Glutamatergic neuron (in vitro differentiated cells): ENCODE measurements at places on chromosomes 13 and 19.

DNA sequence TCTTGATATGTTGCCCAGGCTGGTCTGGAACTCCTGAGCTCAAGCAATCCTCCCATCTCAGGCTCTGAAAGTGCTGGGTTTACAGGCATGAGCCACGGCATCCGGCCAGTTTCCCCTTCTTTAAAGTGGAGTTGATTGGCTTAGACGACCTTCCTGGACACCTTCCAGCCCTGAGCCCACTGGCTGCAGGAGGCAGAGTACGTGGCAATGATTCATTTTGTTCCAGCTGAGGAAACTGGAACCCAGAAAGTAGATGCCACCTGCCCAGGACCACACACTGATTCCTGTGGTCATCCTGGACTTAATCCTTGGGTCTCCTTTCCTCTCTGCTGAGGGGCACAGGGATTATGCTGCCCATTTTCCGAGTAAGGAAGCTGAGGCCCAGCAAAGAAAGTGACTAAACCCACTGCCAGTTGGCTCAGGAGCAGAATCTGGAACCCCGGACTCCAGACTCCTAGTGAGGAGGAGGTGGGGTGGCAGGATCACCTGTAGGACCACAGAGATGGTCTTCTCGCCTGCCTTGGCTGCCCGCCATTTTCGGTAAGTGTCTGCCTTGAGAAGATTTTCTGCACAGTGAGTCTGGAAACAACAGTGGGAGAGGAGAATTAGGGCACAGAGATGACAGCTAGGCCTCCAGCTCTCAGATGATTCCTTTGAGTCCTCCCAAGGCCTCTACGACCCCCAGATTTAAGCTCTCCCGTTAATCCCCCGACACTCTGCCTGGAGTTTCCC is 737 bp downstream of the XRCC1 start:
- DNase-seq: no peak

DNA sequence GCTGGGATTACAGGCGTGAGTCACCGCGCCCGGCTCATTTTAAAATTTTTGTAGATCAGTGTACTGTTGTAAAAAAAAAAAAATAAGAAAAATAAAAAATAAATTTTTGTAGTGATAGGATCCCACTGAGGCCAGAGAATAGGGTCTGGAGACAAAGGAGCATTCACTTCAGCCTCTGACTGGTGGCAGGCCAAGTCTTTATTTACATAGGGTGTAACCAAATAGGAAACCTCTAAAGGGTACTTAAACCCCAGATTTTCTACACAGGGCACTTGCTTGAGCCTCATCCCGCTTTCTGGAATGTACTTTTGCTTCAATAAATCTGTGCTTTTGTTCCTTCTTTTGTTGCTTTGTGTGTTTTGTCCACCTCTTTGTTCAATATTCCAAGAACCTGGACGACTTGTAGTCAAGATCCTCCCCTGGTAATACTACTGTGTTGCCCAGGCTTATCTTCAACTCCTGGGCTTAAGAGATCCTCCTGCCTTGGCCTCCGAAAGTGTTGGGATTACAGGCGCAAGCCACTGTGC is 2.1 kb upstream of the PDCD2L start:
- DNase-seq: no peak

- no peak for DNase-seq
Measured at GRCh38 chr19:55616395-55616875, 7.9 kb downstream of the ZNF784 start.

GRCh38 chr13:65090186-65090585 is 2139.9 kb downstream of the PCDH9 start:
- DNase-seq: peak; percentile 43

- DNase-seq: peak; percentile 75
Measured at GRCh38 chr19:55082020-55082851, 6.6 kb downstream of the EPS8L1 start.

DNA sequence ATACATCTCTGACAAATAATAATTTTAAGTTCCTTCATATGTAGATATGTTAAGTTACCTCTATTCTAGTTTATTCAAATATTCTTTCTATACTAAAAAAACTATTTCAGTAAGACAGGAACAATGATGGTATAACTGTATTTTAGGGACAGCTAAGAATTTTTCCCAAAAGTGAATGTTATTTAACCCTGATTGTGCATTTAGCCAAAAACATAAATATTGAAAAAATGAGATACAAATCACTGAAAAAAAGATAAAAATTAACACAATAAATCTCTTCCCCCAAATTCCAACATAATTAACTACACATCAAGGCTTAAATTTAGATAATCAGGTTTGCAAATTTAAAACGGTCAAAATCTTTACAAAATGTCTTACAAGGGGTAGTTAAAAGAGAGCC is 58.1 kb downstream of the KCNRG start:
- DNase-seq: no peak

DNA sequence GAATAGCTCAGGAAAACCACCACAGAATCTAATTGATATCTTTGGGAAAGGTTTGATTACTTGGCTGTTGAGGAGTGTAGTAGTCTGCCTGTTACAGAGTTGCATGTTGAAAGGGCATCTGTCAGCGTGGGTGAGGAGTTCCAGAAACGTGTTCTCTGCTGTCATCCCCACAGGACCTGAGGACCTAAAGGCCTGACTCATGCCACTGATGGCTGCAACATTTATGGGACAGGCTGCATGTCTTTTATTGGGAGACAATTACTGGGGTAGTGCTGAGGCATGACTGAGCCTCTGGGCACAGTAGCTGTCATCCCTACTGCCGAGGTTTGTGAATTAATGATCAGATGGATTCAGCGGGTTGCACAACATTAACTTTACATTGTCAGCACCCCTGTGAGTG is 525.9 kb downstream of the GPC6 start:
- DNase-seq: no peak

DNA sequence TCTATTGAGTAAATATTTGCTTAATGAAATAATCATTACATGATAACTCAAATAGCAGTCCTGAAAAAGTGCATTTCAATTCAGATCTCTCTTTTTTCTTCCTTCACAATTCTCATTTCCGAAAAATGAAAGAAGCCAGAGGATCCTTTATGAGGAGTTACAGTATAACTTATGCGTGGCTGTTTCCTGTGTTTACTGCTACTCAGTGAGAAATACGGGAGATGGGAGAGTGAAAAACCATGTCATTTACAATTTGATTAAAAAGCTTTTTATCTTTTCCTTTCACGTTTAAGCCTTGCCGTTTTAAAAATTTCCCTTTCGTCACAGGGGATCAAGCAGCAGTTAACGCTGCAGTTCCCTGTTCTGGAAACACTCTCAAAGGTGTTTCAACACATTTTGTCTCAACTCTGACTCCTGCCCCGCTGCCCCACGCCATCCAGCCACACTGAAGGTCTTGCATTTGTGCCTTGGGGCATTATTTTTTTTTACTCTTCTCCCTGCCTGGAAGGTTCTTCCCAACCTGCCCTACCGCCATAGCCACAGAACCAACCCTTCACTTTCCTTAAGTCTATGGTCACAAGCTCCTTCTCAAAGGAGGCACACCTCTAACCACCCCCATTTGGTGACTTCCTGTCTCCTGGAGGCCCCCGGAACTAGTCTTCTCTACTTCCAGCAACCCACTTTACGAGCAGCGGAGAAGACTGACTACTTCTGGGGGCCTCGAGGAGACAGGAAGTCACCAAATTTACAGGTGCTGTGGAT is 17.0 kb downstream of the KL start:
- no peak for DNase-seq

DNA sequence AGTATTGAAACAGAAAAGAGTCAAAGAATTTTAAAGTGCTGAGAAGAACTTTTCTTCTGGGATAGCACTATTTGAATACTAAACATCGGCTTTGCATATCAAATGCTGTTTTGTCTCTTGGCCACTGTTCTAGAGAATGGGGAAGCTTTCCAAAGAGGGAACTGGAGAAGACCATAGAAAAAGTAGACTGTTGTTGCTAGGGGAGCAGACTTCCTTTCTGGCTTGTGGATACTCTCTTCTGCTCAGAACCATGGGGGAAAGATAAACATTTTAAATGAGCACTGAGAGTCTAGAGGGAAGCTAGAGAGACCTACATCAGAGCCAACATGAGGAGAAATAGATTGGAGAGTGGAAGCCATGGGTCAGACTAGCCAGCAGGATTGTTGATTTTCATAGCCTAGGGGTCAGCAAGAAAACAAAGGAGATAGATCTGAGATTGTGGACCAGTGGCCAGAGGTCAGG is 315.7 kb downstream of the KCTD12 start:
- DNase-seq: no peak

GRCh38 chr13:111296417-111296816 is 24.0 kb upstream of the TEX29 start:
- no peak for DNase-seq
